ENCODE measurements at places on chromosomes 4 and X.

DNA sequence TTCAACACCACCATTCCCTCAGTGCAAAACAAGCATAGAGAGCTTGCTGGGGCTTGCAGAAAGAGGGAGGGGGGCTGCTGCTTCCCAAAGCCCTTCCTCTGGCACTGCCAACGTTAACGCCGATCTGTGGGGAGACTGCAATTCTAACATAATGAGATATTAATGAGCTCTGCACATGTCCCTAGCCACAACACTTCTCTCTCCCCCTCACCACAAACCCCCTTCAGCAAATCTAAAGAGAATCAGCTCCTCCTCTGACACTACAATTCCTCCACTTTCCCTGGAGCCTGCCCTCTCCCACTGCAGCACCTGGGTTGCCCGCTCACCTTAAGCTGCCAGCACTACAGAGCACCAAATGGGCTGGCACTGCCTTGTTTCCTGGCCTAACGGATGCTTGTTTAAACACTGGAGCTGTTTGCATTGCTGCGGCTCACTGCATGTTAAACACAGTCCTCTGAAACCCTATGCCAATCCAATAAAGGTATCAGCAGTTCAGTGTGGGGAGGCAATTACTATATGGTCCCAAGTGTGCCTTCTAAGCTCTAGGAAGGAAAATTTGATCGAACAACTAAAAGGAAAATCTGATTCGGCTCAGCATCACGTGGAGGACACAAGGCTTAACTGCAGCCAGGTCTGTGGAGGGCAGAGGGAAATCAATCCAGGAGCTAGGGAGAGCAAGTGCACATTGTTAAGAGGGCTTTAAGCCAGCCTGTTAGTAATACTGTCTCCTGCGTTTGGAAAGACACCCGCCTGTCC, 232.4 kb downstream of the MAML3 start:
- DNase-seq, result peak; percentile 14

DNA sequence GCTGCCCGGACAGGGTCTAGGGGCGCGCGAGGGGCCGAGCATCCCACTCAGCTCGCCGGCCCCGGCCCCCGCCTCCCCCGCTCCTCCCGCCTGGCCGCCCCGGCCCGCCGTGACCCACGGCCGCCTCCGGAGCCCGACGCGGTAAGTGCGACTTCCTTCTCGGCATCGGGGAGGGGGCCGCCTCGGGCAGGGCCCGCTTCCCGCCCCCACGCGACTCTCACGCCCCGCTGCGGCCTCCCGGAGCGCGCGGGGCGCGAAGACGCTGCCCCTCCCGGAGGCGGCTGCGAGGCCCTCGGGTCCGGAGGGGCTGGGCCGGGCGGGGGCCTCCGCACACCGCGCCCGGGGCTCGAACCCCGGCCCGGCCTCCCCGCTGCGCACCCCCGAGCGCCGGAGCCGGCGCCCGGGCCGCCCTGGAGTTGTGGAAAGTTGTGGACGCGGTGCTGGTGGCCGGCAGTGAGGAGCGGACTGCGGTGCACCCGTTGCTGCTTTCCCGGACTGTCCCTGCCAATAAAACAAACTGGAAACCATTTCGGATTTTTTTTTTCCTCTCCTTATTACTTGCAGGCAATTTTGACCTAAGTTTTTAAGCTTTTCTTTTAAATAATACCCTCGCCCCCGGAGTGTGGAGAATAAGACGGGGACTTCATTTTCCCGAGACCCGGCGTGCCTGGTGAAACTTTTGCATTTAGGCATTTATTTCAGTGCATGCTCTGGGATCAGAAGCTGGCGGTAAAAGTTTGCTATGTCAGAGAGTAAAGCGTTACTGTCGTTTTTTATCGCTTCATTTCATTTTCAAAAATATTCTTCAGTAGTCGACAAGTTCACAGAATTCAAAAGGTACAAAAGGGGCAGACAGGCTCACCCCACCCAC, 13.0 kb upstream of the TMEM156 start:
- no peak for DNase-seq

- DNase-seq, result no peak
Measured at GRCh38 chr4:19494961-19495360, 756.7 kb upstream of the SLIT2 start.

- DNase-seq, result no peak
Measured at GRCh38 chr4:138200236-138200590, 41.9 kb downstream of the SLC7A11 start.

- no peak for DNase-seq
Measured at GRCh38 chr4:154953691-154954090, 172.6 kb downstream of the RBM46 start.

- DNase-seq, result no peak
Measured at GRCh38 chrX:109299091-109299490, 182.8 kb downstream of the GUCY2F start.

DNA sequence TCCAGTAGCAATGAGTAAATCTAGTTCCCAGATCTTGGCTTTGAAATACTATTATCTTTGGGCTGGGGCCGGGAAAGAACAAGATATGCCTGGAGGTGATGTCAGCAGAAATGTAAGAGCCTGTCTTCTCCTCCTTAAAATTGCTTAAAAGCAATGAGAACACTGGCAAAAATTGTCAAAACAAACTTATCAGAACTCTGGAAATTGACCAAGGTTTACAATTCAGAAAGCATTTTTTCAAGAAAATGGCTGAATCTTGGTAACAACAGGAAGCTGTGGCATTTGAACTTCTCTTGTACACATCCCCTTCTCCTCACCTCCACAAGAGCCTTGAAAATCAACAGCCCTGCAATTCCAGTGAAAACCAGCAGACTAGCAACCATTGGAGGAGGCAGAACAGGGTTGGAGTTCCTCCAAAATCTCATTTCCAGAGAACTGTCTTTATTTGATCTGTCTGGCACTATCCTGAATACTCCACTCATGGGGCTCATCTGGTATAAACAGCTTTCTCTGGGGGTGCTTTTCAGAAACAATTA, 13.5 kb downstream of the TIMP1 start:
- no peak for DNase-seq

GRCh38 chrX:10728806-10729389, 108.5 kb upstream of the MID1 start:
- no peak for DNase-seq

- no peak for DNase-seq
Measured at GRCh38 chr4:93710847-93711430, 117.6 kb upstream of the ATOH1 start.

DNA sequence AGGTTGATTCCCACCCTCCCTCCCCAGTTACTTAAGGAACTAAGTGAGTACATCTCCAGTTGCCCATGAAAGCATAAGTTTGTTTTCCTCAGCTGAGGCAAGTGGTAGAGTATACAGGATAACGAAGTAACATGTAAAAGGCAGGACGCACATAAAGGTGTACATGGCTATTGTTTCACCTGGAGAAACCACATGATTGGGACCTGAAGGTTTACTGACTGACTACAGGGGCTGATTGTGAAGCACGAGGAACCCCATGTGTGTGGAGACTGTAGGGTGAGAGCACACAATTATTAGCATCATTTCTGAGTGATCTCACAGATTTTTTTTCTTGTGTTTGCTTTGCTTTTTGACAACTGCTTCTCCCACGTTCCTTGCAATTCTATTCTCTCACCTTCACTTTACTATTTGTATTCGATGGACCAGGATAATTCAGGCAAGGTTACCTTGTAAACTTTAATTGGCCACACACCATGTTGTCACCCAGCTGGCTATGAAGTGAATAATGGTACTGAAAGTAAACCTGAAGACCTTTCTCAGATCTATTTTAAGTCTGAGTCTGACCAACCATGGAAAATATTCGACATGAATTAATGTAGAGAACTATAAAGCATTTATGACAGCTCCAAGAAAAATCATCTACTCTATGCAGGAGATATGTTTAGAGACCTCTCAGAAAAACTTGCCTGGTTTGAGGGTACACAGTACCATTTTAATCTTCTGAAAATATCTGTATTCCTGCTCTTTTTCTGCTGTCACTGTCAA, 102.5 kb upstream of the MYOZ2 start:
- no peak for DNase-seq

- no peak for DNase-seq
Measured at GRCh38 chr4:179624768-179625181, 2182.5 kb upstream of the AGA start.

GRCh38 chr4:16721613-16722291, 176.7 kb downstream of the LDB2 start:
- DNase-seq, result no peak

DNA sequence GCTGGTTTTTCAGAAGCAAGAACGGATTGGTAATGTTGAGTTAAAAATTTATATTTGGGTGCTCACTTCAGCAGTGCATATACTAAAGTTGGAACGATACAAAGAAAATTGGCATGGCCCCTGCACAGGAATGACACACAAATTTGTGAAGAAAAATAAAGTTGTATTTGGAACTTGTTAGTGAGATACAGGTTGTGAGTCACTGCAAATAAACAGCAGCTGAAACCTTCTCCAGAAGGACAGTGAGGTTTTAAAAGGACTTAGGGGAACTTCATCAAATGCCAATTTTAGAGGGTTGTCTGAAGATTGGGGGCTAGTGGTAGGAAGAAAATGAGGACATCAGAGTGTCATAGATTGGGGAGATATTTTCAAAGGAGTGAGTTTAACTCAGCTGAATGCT, 79.7 kb upstream of the ELOVL6 start:
- no peak for DNase-seq

GRCh38 chr4:73943555-73943954, 38.3 kb downstream of the PF4 start:
- DNase-seq, result no peak

DNA sequence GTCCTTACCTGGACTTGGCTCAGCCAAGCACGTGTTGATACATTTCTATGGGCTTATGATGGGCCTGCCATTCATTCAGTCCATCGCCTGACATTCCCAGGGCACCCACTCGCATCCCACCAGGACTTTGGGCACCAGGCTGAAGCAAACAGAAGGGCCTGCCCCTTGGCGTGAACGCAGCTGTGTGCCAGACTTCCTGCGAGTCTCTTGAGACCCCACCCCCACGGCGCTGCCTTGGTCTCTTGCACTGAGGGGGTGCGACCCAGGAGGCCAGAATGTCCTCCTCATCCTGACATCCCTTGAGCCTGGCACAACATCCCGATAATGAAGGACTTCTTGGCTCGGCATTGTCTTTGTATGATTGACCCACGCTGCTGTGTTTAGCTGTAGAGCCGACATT, 1.5 kb upstream of the PSAPL1 start:
- DNase-seq, result no peak

- DNase-seq, result no peak
Measured at GRCh38 chr4:94519019-94519418, 67.3 kb downstream of the PDLIM5 start.

- no peak for DNase-seq
Measured at GRCh38 chr4:168150420-168151050, 58.2 kb downstream of the ANXA10 start.

GRCh38 chrX:15418041-15418706, 34.0 kb upstream of the VEGFD start:
- DNase-seq, result no peak

GRCh38 chr4:7750972-7751371, 188.7 kb downstream of the AFAP1 start:
- no peak for DNase-seq

- DNase-seq, result no peak
Measured at GRCh38 chrX:19602866-19603622, 87.7 kb upstream of the MAP3K15 start.

DNA sequence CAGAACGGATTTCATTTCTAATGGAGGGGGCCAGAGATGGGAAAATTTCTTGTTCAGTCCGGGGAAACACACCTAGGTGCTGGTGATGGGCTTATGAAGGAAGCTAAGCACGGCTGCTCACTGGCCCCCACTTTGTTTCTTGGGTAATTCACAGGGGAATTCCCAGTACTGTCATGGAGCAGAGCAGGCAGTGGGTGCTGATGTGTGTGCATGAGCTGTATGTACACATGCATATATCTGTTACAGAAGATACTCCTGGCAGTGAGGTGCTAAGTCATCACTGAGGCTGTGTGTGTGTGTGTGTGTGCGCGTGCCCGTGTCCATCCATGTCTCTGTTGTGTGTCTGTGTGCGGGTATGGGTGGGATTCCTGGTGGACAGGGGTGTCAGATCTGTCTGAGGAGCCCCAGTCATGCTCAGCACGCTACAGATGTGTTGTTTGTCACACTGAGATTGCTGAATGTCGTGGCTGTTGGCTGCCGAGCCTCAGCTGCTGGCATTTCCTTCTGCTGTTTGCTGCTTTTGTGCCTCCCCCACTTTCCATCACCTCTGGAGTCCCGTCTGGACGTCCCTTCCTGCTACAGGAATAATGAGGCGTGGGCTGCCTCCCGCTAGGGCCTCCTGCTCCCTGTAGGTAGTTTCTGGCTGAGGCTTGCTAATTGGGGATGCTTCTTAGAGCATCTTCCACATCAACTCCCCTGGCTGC, 53.3 kb downstream of the JADE1 start:
- no peak for DNase-seq

DNA sequence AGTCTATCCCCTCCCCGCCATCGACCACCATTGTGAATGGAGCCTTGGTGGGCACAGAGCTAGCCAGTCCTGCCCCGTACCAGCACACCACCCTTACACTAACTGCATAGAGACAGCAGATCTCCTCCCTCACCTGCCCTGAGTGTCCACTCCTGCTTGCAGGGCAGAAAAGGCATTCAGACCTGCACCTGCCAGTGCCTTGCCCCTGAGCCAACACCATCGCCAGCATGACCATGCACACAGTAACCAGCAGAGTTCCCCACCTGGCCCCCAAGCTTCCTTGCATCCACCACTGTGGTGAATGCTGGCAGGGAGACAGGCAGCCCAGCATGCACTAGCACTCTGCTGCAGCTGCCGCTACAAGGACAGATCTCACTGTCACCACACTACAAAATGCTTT, 397.1 kb downstream of the KLHL4 start:
- no peak for DNase-seq

DNA sequence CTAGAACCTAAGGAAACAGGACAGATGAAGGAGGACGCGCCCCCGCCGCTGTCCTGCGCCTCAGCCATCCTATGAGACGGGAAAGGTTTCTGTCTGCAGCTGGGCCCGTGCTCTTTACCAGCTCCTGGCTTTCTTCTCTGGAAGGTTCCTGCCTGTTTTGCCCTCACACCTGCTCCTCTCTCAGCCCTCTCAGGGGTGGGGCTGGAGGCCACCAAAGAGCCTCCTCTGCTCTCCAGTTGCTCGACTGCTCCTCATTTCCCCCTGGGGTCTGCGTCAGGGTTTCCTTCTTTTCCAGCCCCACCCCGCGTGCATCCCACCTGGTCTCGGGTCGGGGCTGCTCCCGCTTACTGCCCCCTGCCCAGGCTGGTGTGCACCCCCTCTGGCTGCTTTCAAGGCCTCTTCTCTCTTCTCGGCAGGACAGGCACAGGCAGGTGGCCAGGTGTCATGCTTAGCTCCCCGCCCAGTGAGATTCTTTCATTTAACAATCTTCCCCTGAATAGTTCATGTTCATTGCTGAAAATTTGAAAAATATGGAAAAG, 4.6 kb downstream of the HTT-AS start:
- no peak for DNase-seq

- DNase-seq, result no peak
Measured at GRCh38 chr4:1975880-1976279, 32.9 kb downstream of the NELFA start.

Measured in T47D (cell line).